Activated naive CD4-positive, alpha-beta T cell treated with Interleukin-2 at 50 U/mL for 16 hours (primary cell): ENCODE measurements at places on chromosomes 16 and 17.

DNA sequence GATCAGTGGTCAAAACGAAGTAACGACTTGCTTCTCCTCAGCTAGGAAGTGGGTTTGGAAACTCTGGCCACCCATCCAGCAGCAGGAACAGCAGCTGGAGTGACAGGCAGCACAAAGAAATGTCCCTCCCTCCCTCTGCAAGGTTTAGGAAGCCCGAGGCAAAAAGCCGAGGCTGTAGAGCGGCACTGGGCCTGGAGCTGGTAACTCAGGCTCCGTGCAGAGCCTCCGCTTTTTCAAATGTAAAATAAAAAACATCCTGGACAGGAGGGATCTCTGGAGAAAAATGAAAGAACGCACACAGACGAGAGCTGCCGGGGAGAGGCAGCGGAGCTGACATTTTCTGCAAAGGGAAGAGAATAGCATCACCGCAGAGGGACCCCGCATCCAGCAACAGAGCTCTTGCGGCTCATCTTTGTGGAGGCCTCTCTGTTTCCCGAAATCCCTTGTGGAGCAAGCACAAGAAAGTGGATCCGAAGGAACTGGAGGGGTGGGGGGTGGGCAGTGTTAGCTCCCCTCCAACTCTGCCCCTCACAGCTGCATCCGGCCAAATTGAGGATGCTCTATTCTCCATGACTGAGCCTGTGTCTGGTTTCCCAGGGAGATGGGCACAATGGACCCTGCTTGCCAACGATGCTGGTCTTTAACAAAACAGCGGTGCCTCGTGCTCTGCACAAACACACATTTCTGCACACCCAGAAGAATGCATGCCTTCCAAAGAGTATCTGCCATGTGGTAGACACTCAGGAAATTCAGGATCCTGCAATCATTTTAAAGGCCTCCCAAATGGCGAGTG lies 335.5 kb upstream of the ZFHX3 start:
- DNase-seq: no peak

GRCh38 chr16:59698346-59699020 lies 964.4 kb upstream of the GOT2 start:
- no peak for DNase-seq

- no peak for DNase-seq
These were observed 107.4 kb upstream of the CRHR1 start for GRCh38 chr17:45676695-45677094.

- DNase-seq: no peak
These were observed 9.1 kb downstream of the ASPHD1 start for GRCh38 chr16:29909391-29909790.

DNA sequence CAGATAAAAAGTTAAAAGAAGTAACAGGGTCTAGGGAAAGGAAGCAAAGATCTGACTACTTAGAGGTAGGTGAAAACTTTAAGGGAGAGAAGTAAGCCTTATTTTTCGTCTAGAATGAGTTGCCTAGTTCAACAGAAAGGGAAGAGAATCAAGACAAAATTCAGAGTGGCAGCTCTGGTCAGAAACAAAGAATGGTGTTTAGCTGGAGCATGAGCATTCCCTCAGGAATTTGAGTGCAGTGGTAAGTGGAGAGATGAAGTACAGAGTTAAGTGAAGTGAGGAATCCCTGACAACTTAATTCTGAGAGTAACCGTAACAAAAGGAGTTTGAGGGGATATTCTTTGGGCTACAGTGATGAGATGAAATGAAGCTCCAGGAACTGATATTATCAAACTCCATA lies 11.5 kb downstream of the SMG6 start:
- DNase-seq: no peak
